Left hindlimb (tissue), 1 donor: ENCODE measurements at places on chromosomes 1 and 21.
A peak's percentile ranks its signal among the peaks of the same experiment; 100 is the strongest.

- no peak for DNase-seq
Observed at GRCh38 chr1:53126495-53126894, 15.9 kb downstream of the SLC1A7 start.

DNA sequence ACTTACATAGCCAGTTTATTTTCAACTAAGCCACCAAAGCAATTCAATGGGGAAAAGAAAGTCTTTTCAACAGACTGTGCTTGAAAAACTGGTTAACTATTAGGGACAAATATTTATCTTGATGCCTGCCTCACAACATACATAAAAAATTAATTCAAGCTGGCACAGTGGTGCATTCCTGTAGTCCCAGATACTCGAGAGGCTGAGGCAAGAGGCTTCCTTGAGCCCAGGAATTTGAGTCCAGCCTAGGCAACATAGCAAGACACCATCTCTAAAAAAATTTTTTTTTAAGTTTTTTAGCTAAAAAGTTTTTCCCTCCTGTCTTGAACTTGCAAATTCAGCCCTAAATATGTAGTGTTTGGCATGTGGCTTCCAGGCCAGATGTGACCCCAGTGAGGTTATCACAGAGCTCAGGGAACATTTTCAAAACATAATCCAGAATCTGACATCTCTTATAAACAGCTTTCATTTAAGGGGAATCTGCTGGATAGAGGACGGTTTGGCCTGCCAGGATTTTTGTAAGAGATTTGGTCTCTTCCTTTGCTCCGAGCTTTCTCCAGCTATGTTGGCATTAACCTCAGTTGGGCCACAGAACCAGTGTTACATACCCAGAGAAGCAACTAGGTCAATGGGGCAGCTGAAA lies 46.4 kb downstream of the COL6A1 start:
- DNase-seq: no peak

- no peak for DNase-seq
Observed at GRCh38 chr1:89754518-89754917, 66.3 kb upstream of the LRRC8D start.

DNA sequence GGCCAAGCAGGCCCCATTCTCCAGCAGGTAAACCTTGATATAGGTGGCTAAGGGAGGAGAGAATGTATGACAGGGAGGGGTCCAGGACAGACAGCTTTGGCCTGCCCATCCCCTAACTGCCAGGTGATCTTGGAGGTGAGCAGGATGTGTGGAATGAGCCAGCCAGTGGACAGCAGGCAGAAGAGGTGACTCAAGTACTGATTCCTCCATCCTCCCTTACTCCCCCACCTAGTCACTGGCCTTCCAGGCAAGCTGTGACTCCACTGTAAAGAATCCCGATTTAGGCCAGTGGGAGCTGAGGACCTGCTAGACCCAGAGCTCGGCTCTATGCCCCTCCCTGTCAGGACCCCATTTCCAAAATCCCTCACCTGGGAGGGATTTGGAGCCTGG lies 36.6 kb downstream of the RIMS3 start:
- DNase-seq: no peak

DNA sequence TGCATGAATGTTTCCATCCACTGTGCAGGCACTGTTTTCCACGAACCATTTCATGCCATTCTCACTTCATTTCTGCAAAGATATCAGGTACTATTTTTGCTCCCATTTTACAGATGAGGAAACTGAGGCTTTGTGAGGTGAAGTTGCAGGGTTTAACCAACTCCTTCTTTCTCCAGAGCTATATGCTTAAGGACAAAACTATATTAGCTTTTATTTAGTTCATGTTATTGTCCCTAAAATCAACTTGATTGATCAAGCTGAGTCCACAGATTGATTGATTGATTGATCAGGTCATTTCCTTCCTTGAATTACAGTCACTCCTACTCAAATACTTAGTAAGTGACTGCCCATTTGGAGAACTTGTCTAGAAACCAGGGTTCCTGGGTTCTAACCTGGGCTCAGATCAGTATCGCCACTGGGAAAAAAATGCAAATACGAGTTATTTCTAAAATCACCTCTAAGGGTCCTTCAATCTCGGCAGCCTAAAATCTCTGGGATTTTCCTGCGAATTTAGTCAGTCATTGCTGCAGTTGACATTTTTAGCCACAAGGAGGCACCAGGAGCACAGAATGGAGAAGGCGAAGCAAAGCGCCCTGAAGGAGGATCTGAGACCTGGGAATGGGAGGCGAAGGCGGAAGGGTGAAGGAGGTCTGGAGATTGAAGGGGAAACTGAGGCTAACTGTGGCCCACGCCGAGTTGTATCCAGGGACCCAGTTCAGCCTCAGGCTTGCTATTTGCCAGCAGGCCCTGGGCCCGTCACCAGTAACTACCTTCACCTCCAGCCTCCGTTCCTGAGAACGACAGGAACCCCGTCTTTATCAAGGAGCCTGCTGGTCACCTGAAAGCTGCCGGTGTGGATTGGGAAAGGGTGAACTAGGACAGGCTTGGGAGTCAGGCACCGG lies 14.3 kb upstream of the MUL1 start:
- peak; percentile 72 for DNase-seq

GRCh38 chr1:247487057-247487456 lies 29.2 kb upstream of the OR2B11 start:
- DNase-seq: no peak

- DNase-seq: peak; percentile 55
Observed at GRCh38 chr21:37916310-37917051, at the start of gene KCNJ6. KCNJ6 (minus strand) TSS chr21:37916457; CDS start chr21:37840682, 75,775 bp downstream.

DNA sequence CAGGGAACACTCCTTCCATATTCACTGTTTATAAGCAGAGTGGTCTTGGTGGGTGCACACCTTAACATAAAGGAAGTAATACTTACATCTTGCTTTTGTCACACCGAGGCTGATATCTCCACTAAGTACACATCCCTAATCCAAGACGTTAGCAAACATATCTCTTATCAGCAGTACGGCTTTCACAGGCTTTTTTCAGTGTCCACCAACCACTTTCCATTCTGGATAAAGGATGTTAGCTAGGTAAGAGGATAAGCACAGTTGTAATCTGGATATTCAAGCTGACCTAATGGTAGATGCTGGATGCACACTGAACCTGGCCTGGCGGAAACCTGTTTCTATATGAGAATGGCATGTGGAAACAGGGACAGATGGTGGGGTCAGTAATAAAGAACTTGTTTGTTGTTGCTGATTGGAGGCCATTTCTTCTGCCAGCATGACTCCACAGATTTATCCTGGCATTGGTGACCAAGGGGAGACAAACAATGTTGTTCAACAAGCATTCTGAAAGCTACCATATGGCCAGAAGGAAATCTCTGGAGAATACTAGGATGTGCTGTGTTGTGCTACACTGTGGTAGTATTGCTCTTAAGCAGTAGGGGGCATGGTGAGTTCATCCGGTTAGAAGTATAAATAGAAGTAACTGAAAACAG lies 416.4 kb downstream of the PTBP2 start:
- DNase-seq: no peak

- no peak for DNase-seq
Observed at GRCh38 chr1:116234429-116234828, 123.2 kb downstream of the MAB21L3 start.

- DNase-seq: no peak
Observed at GRCh38 chr1:67708606-67709005, 23.6 kb downstream of the GADD45A start.

DNA sequence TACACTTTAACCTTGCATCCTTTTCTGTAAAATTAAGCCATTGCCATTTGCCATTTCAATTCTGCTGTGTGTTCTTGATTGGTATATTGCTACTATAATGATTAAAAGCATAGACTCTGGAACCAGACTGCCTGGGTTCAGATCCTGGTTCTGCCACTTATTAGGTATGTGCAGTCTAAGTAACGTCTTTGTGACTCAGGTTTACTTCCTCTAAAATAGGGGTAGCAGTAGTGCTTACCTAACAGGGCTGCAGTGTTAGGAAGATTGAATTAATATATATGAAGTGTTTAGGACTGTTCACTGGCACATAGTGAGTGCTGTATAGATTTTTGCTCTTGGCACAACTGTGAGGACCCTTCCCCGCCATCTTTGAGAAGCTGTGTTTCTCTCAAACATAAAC lies 4.4 kb downstream of the CDC42 start:
- DNase-seq: no peak

DNA sequence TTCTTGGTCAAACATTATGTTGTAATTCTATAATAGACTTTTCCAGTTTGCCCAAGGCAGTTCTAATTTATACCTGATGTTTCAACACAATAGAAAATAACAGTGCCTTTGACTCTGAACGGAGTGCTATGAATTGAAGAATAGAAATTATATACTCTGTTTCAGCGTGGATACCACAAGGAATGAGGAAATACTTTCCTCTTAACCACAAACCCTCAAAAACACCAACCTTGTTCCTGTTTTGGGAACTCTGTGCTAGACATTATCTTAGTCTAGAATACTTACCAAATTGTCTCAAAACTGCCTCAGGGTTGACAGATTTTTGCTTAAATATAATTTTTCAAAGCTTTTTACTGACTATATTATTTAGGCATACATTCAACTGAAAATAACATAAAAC lies 1629.3 kb downstream of the MRPL39 start:
- DNase-seq: no peak

- DNase-seq: no peak
Observed at GRCh38 chr1:156497078-156497742, 3.4 kb downstream of the MEF2D start.

- DNase-seq: no peak
Observed at GRCh38 chr1:147238053-147238902, 4.2 kb upstream of the CHD1L start.

DNA sequence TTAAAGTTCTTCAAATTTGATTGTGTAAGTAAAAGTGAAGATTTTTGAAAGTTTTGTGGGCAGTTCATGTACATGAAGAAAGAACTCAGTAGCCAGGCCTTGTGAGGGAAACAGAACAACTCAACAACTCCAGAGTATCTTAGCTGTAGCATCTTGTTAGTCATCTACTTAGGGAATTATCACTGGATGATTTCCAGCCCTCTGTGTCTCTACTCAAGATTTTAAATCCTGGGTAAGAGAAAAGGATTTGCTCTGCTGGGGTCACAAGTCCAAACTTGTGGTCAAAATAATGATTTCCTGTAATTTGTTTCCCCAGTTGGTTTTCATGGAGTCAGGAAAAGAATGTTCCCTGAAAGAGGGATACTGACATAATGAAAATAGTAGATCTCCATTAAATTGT lies 8.2 kb downstream of the OR10T2 start:
- DNase-seq: no peak

GRCh38 chr1:116510361-116510760 lies 60.5 kb downstream of the CD58 start:
- DNase-seq: no peak

- DNase-seq: no peak
Observed at GRCh38 chr21:25350056-25350455, 257.2 kb downstream of the MRPL39 start.

GRCh38 chr1:17923666-17924065 lies 168.5 kb downstream of the ACTL8 start:
- DNase-seq: no peak

DNA sequence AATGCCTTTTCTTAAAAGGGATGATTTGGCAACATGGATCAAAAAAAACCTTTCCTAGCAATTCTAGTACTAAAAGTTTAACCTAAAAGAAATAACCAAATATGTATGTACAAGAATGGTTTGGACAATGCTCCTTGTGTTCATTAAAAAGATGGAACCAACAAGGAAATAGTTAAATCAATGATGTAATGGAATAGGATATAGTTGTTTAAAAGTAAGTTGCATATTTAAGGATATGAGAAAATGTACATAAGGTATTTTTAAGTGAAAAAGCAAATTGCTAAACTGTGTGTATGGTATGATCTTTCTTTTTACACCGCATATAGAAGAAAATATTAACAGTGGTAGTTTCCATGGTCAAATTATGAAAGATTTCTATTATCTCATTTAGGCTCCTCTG lies 12.1 kb downstream of the SLC30A10 start:
- no peak for DNase-seq

DNA sequence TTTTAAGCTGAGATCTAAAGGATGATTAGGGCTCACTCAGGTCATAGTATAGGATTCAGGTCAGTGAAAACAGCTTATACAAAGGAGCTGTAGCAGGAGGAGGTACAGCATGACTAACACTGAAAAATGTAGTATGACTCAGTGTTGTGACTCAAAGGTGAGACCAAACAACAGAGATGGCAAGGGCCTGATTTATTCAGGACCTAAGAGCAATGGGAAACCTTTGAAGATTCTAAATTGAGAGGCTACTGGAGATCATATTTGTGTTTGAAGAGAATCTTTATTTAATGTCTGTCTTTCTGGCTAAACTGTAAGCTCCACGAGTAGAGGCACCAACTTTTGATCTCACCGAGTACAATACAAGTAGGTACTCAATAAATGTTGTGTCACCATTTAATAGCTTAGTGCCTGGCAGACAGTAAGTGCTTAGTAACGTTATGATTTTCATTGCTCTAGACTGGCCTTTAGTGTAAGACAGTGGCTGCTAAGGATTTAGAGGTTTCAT lies 43.5 kb downstream of the PRKAA2 start:
- DNase-seq: no peak

DNA sequence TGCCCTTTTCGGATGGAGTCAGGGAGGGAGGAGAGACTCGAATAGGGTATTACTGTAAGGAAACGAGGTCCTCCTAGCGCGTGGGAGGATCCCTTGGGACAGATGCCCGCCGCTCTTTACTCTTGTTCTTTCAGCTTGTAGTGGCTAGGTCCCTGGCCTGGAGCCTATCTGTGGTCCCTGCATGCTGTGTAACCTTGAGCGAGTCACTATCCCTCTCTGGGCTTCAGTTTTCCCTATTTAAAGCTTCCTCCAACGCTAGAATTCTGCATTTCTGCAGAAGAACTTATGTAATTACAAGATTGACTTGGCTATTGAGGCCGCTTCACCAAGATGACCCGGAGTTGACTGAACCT lies 744 bp downstream of the MIER1 start:
- no peak for DNase-seq

- DNase-seq: no peak
Observed at GRCh38 chr1:171931752-171932151, 90.5 kb downstream of the DNM3 start.

DNA sequence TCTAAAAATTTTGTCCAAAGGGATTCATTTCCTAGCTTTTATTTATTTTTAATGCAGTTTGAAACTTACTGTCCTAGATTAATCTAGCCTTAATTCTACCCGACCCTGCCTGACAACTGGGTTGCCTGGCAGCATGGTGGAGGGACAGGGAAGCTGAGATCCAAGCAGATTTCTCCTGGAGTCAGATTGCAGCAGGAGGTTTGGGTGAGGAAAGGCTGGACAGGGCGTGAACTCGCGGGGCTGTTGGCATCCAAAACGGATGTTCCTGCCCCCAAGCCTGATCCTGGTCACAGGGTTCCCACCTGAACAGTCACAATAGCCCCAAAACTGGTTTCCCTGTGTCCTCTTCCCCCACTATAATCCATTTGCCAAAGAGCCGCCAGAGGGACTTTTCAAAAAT lies 23.2 kb downstream of the TCEA3 start:
- no peak for DNase-seq

GRCh38 chr1:180612632-180613031 lies 19.2 kb upstream of the XPR1 start:
- DNase-seq: no peak

DNA sequence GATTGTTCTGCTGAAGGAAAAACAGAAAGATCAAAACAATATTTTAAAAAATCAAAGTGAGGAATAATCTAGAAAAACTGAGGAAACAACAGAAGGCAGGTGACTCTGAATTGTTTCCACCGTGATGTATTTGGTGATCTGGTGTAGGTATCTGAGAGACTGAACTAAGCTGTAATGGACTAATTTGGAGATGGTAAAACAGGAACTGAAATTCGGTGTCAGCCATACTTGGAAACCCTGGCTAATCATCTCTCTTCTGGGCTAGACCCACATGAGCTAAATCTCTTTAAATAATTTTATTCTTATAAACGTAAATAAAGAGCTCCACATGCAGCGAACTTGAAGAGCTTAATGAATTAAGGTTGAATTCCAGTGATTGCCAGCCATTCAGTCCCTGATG lies 1226.1 kb downstream of the NCAM2 start:
- DNase-seq: no peak

- DNase-seq: no peak
Observed at GRCh38 chr1:89704014-89704413, 71.1 kb downstream of the LRRC8C start.
